Breast epithelium (tissue), 4 donors: ENCODE measurements at places on chromosomes 5 and 9.

DNA sequence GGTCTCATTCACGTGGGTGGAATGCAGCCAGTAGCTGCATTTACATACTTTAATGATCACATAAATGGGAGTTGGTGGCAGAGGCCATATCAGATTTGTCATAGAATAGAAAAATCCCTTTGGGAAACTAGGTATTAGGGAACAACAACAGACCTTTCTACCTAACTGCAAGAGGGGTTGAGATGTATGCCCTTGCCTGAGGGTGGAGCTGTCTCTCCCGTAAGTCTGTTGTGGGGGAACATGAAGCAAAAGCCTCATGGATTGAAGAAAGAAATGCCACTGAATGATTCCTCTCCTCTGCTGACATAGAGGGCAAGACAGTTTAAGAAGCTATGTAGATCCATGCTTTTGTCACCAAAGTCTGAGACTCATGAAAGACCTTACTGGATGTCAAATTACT, 461.3 kb downstream of the SPOCK1 start:
- DNase-seq: no peak

DNA sequence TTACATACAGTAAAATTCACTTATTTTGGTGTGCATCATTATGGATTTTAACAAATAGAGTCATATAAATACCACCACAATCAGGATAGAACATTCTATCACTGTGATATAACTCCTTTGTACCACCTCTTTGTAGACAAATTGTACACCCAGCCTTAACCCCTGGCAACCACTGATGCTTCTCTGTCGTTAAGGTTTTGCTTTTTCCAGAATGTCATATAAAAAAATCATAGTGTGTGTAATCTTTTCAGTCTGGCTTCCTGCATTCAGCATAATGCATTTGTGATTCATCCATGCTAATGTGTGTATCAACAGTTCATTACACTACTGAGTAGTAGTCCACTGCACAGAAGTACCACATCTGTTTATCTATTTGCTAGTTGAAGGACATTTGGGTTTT, 81.2 kb downstream of the ARSB start:
- DNase-seq: no peak

DNA sequence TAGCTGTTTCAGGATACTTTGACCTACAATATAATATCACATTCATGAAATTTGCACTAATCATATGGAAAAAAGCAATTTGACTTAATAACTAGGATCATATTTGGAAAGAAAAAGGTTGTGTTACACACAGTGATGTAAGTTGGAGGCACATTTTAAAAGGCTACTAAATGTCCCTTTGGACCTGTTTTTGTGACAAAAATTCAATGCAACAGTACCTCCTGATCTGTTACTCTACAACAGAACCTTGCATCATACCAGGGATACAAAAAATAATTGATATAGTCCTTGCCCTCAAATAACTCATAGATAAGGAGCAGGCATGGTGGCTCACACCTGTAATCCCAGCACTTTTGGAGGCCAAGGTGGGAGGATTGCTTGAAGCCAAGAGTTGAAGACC, 67.1 kb downstream of the BAAT start:
- DNase-seq: no peak

DNA sequence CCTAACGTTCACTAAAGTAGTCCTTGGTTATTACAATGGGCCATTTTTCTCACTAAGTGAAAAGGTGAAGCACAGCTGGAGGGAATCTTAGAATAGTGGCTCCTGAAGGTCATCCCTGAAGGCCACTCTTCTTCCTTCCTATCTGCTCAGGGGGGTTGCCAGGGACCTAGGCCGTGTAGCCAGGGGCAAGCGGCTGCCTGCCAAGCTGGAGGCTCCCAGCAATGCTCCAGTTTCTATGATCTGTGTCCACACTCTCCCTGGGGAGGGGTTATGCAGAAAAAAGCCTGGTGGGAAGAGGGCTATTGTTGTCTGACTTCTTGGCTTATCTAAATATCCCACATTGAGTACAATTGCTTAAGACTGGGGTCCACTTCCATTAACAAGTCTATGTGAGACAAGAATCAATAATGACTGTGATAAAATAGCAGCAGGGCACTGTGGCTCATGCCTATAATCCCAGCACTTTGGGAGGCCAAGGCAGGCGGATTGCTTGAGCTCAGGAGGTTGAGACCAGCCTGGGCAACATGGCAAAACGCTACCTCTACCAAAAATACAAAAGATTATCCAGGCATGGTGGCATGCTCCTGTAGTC, 3.8 kb downstream of the NMRK1 start:
- DNase-seq: no peak

DNA sequence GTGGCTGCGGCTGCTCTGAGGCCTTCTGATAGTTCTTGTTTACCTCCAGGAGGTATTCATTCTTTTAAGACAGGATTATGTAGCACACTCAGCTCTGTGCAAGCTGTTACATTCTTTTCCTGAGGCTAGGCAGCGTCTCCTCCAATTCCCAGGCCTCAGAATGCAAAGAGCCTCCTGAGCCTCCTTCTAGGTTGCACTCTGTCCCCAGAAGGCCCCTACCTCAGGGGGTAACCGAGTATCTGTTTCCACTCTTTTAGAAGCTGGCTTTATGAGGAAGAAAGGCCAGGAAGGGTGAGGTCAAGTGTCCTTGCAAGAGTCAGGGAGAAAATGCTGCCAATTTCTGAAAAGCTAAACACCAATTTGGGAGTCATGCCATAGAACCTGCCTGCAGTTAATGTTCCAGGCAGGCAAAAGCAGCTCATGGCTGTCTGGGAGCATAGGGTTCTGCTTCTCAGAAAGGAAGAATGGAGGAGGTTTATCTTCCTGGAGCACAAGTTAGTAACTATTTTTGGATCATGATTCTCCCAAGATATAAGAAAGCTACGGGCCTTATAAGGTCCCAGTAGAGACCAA, 178.9 kb downstream of the SEMA6A start:
- DNase-seq: no peak

DNA sequence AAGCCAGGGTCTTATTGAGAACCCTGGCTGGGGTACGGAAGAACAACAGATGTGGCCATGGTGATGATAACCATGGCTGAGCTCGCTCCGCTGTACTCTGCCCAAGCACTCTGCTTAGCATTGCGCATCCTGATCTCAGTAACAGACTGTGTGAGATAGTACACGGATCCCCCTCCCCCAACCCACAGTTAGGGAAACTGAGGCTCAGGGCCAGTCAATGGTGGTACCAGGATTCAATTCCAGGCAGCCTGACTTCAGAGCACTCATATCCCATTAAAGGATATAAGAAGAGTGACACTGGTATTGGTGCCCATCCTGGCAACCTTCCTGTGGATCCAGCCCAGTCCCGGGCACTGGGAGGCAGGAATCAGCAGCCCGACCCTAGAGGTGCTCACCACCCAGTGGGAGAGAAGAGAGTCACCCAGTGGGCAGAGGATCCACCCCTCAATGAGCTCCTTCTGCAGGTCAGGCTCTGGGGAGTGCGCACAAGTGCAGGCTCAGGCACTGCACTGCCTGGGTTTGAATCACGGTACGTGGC, 26.5 kb upstream of the KIF12 start:
- DNase-seq: no peak

DNA sequence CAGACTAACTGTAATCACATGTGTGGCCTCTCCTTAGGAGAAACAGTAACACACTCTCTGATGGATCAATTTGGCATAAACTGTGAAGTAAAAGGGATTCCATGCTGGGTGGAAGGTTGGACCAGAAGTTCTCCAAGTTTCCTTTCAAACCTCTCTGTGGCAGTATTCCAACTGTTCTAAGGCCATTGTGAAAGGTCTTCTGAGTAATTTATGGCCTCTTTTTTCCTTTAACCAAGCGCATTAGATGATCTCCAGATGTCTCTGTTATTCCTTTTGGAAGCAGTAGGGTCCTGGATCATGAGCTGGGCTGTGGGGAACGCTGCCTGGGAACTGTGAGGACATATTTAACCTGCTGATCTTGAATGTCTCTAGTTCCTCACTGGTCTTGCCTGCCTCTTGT, 80.6 kb upstream of the IL6ST start:
- DNase-seq: no peak
